EL (cell line): ENCODE measurements at places on chromosomes 3 and 15.
A peak's percentile ranks its signal among the peaks of the same experiment; 100 is the strongest.

GRCh38 chr3:44326019-44326418 lies 12.5 kb upstream of the TCAIM start:
- DNase-seq = peak; percentile 11

DNA sequence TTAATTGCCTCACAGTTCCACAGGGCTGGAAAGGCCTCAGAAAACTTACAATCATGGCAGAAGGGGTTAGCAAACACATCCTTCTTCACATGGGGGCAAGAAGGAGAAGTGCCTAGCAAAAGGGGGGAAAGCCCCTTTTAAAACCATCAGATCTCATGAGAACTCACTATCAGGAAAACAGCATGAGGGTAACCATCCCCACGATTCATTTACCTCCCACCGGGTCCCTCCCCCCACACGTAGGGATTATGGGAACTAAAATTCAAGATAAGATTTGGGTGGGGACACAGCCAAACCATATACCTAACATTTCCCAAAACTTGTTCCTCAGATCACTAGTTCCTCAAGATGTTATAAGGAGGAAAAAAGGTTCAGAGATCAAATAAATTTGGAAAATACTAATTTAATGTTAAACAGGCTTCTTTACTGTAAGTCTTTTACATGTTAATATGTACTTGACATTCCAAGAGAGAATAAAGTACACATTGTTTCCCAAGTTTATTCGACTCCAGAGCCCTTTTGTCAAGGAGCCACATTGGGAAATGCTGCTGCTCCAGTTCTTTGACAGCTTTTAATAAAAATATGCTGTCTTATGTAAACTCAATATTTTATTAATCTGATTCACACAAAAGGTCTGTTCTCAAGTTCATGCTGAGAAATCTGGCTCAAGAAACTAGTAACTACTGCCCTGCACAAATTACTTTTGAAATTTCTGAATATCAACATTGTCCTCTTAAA lies 17.8 kb downstream of the HERC1 start:
- DNase-seq = no peak

DNA sequence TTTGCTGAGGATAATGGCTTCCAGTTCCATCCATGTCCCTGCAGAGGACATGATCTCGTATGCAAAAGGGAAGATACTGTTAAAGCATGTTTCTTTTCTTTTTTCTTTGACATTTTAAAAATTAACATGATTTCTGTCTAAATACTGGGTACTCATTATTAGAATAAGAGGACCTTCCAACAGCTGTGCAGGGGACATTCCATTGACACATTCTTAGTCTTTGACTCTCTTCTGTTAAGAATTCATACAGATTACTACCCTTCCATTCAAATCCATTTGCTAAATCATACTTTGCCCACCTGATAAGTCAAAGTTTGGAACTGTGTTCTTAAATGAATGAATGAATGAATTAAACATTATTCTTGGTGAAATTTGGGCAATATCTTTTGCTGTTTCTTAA lies 5.1 kb upstream of the CP start:
- peak; percentile 15 for DNase-seq

- no peak for DNase-seq
Measured at GRCh38 chr3:54215521-54215920, 93.2 kb downstream of the CACNA2D3 start.

GRCh38 chr3:55540579-55540978 lies 53.5 kb upstream of the WNT5A start:
- DNase-seq = no peak

GRCh38 chr3:77460326-77460725 lies 420.4 kb downstream of the ROBO2 start:
- DNase-seq = peak; percentile 70

- no peak for DNase-seq
Measured at GRCh38 chr3:168802766-168803165, 707.0 kb upstream of the GOLIM4 start.

DNA sequence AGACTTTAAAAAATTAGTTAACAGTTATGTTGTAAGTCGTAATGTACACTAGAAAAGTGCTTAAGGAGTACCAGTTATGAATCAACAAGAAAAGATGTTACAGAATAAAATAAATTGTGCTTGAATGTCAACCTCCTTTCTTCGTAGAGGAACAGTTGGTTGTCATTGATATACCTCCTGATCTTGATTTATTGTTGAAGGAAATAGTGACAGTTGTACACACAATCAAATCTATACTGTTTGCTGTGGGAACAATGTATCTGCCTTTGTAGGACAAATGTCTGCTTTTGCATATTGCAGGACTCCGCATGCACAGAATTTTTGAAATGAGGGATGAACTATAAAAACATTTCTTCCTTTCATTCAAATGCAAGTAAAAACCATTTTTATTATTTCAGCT lies 19.2 kb downstream of the RASA2 start:
- no peak for DNase-seq

GRCh38 chr3:123113889-123114450 lies 47.1 kb downstream of the PDIA5 start:
- DNase-seq = no peak

GRCh38 chr3:45135959-45136358 lies 10.2 kb downstream of the CDCP1 start:
- DNase-seq = no peak

DNA sequence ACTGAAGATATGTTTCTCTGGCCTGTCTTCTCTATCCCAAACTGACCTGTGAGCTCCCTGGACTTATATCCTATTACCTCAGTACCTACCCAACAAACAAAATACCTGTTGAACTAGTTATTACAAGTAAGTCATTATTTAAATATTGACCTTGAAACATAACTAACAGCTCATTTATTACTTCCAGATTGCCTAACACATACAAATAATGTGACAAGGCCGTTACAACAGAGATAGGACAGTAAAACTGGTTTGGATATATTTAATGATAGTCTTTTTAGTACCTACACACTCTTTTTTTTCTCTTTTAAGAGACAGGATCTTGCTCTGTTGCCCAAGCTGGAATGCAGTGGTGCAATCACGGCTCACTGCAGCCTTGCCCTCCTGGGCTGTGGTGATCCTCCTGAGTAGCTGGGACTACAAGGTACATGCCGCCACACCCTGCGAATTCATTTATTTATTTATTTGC lies 145.0 kb downstream of the ADAM10 start:
- no peak for DNase-seq

DNA sequence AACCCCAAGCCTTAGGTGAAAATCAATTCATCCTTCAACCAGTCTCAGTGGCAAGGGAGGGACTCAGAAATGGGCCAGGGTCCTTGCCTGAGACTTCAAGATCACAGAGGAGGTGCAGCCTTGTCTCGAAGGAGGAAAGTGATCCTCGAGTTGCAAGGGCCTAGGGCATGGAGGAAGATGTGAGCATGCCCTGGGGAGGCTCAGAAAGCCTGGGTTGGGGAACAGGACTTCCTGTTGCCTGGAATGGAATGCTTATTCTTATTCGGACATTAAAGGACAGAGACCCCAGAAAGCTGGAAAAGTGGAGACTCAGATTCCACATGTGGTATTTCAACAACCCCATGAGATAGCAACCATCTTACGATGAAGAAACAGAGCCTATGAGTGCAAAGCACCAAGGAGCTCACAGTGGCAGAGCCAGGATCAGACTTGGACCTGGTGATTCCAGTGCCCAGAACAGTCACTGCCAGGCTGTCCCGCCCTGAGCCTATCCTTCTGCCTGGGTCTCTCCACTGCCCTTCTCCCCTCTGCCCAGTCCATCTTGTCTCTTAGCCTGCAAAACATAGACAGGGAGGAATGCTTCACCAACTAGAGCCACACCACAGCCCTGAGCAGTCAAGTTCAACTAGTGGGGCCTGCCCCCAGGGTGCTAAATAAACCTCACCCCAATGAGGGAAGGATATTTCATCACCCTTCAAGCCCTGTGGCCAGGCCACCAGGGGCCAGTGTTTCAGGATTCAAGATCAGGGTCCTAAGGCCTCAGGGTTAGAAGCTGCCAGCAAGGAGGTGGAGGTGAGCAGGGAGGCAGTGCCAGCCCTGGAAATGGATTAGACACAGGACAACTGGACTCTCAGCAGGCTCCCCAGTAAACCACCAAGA lies 21.9 kb downstream of the DAPK2 start:
- peak; percentile 17 for DNase-seq
